NCI-H345 (cell line): ENCODE measurements at places on chromosomes 5 and 9.
A peak's percentile ranks its signal among the peaks of the same experiment; 100 is the strongest.

DNA sequence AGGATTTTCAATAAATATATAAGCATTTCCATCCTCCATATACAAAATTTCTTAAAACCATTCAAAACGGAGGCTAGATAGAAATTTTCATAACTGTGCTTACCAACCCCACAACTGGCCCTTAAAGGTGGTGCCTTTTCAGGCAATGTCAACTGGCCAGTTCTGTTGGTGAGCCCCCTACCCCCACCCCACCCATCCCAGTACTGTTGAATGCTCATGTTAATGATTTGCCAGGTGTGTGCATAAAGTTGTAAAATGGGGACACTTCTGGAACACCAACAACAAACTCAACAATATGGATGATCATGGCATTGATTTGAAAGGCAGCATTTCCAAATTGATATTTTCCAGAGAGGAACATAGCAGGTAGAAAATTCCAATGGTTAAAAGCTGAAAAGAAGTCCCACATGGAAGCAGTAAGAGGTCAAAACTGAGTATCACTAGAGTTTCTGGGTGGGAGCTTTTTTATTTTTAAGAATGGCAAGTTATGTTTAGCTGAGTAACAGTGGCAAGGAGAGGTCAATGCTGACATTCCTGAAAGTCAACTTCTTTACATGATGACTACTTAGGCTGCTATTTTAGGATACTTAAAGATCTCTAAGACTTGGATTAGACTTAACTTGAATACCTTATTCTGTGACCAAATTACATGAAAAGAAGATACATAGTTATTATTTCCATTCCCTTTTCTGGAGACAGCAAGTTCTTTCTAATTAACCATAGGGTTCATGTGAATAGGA lies 2.7 kb downstream of the LEAP2 start:
- DNase-seq: no peak

GRCh38 chr5:134113902-134114875 lies at the start of gene TCF7:
TCF7 (plus strand) TSS chr5:134114681; CDS start chr5:134114907, 226 bp downstream.
- DNase-seq: peak; percentile 72

DNA sequence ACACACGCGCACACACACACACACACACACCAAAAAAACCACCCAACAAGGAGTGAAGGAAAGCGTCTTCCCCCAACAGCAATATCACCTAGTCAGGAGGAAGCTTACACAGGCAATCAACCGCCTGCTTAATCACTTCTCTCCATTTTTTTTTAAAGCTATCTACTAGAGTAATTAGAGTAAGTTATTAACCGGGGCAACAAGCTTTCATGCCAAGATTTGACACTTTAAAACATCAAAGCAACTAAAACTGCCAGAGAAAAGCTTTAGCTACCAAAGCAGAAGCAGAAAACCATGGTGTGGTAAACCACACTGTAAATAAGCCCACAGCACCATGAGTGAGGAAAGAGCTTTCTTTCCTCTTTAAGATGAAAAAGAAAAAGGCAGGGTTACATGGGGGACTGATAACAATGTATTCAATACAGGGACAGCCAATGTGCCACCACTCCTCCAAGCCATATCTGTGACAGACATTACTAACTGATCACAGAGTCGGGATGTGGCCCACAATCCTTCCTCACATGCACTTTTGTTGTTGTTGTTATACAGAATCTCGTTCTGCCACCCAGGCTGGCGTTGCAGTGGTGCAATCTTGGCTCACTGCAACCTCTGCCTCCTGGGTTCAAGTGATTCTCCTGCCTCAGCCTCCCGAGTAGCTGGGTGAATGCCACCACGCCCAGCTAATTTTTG lies 282.1 kb downstream of the CRB2 start:
- DNase-seq: no peak

DNA sequence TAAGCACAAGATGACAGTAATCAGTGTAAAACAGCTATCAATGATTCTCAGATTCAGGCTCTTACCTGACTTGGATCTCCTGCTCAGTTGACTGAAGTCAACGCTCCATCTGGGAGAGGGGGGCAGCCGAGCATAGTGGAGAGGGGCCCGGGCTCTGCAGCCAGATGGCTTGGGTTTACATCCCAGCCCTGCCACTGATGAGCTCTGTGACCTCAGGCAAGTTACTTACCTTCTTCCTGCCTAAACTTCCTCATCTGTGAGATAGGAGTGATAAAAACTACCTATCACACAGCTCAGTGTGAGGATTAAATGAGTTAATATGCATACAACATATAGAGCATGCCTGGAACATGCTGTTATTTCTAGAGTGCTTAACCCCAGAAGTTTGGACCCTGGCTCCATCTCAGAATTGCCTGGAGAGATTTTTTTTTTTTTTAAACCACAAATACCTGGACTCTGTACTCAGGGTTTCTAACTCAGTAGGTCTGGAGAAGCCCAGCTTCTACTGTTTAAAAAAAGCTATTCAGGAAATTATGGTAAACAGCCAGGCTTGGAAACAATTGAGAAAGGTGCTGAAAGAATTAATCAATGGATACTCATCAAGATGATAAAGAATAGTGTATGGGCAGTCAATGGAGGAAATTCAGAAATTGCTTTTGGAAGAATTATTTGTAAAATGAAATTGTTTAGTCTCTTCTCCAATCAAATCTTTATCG lies 72.2 kb downstream of the ANKRD55 start:
- DNase-seq: no peak

DNA sequence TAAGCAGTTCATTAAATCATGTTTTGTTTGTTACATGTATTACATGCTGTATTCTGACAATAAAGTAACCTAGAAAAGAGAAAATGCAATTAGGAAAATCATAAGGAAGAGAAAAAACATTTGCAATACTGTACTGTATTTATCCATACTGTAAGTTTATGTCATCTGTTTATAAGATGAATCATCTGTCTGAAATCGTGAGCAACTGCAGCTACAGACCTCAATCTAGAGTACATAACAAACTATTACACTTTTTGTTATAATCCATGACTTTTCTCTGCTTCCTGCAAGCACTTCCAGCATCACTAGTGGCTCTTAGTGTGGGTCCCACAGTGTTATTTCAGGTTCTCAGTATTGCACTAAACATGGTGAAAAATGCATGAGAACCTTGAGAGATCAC lies 144.4 kb upstream of the NR4A3 start:
- DNase-seq: no peak

DNA sequence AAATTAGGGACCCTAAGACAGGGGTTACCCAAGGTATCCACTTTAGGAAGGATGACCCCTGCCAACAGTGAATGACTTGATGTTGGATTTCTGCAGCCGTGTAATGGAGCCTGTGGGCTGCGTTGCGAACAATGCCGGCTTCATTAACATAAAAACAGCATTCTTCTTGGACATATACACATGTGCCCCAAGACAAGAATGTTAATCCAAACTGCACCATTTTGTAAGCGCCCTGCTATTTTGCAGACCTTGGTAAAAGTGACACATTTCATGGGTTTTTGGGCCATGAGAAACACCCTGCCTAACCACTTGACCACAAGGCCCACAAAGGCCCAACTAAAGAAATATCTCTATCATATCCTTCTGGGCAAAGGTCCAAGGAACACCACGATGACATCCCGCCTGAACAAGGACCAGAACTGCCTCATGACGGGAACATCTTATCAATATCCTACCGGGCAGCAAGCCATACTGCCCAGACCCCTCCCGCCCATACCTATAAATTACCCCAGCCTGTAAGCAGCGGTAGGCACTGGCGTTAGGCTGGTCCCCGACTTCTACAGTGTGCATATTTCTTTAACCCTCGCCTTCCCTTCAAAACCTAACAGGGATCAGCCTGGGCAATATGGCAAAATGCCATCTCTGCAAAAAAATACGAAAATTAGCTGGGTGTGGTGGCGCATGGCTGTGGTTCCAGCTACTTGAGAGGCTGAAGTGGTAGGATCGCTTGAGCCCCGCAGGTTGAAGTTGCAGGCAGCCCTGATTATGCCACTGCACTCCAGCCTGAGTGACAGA lies 9.7 kb upstream of the PDCD1LG2 start:
- no peak for DNase-seq

DNA sequence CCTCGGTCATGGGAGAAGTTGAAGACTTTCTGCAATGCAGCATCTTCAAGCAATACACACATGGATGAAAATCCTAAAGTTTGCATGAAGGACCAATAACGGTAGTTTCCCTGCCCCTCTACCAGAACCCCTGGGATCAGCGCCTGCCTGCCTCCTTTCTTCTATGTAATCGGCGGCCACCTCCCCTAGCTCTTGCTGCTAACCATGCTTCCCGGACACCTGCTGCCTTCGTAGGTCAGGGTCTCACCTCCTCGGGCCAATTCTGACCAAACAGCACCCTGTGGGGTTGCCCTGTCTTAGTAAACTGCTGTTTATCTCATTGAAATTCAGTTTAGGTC lies 388 bp upstream of the MED10 start:
- no peak for DNase-seq

GRCh38 chr5:96896806-96897205 lies 20.5 kb downstream of the ERAP2 start:
- no peak for DNase-seq

DNA sequence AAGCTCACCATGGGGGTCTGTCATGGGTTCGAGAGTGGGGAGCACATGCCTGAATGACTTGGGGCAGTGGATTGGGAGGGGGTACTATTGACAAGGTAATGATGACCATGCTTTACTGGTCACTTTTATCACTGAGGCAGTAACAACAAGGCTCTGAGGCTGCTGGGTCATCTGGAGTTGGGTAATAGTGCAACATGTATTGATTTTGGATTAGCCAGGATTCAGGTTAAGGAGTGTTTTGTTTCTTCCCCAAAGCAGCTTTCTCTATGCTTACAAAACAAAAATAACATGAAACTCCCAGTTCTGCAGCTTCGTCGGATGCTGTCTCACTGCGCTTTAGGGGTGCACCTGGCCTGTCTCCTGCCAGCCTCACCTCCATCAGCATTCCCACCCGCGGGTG lies 155.3 kb downstream of the GADD45G start:
- DNase-seq: no peak

GRCh38 chr5:132820162-132820754 lies 7.2 kb downstream of the SOWAHA start:
- DNase-seq: peak; percentile 81

DNA sequence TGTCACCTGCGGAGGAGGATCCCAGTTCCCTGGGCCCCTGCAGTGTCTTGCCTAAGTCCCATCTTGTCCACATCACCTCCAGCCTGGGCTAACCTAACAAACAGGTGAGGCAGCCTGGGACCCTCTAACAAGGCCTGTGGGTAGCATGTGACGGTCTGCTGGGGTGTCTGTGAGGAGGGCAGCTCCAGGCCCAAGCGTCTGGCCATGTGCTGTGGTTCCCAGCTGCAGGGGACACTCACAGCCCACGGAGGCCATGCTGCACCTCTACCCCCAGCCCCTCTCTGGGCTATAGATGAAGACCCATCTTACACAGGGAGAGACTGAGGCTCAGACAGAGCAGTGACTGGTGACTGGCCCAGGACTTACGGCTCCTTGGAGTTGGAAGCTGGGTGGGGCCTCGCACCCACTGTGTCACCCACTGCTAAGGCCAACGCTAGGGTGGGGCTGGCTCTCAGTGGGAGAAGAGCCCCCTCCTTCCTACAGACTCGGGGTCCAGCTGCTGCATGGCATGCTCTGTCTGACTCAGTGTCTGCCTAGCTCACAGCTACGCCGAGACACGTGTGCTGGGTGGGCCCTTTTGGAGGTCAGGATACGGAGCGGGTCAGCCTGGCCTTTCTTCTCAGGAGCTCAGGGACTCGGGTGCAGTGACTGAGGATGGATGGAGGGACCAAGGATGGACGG lies 40.8 kb upstream of the RNF130 start:
- DNase-seq: no peak

GRCh38 chr5:178198706-178199105 lies 5.6 kb upstream of the HNRNPAB start:
- DNase-seq: no peak

DNA sequence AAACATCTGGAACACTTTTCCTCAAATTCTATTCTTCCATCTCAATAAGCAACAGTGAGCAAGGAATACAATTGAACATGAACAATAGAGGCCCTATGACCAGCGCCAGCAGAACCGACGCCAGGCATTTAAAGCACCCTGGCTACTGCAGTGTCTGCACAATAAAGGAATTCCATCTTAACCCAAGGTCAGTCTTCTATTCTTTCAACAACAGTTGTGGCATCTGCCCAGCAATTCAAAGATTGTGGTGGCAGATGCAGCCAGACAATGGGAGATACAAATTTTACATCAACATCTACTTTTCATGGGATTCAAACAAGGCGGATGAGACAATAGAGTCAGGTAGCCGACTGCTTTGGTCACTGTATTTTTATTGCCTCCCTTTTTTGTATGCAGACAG lies 65.9 kb downstream of the ELL2 start:
- no peak for DNase-seq

GRCh38 chr9:2771661-2772060 lies 54.4 kb downstream of the KCNV2 start:
- no peak for DNase-seq

DNA sequence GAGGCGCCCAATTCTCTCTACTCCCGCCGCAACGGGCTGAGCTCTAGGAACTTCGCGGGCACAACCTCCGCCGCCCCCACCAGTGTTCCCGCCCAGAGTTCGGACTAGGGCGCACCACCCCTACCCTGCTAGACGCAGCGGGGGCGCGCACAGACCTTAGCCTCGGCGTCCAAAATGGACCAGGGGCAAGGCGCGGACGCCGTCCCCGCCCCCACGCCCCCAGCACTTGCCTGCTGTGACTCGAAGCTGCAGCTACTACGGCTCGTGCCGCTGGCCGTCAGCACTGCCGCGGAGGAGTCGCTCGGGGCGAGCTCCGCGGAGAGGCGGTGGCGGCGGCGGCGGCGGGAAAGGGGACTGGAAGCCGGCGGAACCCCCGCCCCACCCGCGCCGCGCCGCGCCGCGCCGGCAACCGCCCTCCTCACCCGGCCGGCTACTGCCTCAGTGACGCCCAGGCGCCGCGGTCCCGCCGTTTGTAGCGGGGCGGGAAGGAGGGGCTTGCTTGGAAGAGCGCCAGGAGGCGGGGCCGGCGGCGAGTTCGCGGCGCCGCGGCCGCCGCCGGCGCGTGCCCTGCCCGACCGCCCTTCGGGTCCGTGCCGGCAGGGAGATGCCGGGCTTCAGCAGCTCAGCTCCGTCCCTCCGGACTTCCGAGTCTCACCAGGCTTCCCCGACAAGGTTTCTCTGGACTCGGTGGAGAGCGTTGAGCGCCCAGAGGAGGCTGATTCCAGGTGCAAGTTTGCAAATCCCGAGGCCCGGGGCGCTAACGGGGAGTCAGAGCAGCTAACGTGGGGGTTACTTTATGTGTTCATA lies 4.5 kb downstream of the ELAVL2 start:
- peak; percentile 76 for DNase-seq

- no peak for DNase-seq
Observed at GRCh38 chr9:136587944-136588662, 42.3 kb upstream of the NOTCH1 start.
